ENCODE measurements at places on chromosomes 2 and 18. TPM values are rescaled to one million over a fixed set of nuclear protein-coding genes. Genes with fewer than 3 reads are reported as not detected.

- no peak for DNase-seq
Observed at GRCh38 chr2:204986641-204987040, 441.4 kb downstream of the PARD3B start.

DNA sequence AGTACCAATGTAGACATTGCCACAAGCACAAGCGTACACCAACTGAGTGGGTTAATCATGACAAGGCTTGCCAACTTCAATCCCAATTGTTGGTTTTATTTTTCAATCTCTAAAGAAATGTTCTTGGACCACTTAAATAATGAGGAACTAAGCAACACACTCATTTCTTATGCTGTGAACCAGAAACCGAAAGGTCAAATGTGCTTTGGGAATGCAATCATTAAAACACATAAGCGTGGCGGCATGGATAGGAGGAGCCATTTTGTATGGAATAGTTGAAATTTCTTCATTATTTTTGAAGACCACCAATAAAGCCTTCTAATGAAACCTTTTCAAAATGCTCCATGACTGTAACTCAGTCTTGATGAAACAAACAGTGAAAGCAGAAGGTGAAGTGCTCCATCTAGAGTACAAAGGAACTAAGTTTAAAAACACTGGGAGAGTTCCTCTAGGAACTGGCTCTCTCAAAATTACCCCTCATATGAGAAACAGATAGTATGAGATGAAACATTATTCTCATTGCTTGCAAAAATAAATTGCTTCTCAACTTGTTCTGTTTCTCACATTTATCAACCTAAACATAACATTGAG, 113.2 kb upstream of the CHST9 start:
- DNase-seq, result no peak

DNA sequence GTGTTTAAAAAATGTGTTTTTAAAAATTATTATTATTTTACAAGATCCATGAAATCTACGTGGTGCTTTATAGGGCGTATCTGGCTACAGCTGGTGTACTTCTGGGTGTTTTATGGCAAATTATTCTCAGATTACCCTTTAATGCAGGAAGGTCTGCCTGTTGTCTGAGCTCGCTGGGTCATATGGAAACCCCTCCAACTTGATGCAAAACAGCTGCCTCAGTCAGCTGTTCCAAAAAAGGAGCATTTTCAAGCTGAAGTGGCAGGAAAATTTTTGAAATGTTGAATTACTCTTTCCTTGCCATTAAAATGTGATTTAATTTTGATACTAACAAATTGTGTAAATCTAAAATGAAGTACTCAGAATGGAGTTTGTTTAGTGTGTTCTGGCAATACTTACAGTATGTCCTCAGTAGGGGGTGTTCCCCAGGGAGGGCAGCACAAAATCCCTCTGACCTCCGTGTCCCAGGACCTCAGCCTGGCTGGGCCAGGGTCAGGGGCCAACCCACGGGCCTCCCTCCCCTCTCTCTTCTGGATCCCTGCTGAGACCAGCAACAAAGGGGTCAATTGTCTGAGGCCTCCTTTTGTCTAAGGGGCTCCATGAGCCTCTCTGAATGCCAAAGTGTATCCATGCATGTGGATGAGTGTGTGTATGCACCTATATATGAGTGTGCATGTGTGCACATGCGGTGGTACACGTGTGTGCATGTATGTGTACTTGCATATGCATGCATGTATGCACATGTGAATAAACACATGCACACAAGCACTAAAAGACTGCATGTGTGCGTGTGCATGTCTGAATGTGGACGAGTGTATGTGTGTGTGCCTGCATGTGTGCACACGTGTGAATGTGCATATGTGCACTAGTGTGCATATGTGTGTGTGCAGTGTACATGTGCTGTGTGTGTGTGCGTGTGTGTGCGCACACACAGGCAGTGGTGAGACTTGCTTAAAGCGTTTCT, 105.4 kb downstream of the ACOXL start:
- DNase-seq, result no peak

- DNase-seq, result no peak
Observed at GRCh38 chr2:19462256-19462645, 103.8 kb upstream of the OSR1 start.

- no peak for DNase-seq
Observed at GRCh38 chr2:116737951-116738350, 1076.5 kb upstream of the DDX18 start.

DNA sequence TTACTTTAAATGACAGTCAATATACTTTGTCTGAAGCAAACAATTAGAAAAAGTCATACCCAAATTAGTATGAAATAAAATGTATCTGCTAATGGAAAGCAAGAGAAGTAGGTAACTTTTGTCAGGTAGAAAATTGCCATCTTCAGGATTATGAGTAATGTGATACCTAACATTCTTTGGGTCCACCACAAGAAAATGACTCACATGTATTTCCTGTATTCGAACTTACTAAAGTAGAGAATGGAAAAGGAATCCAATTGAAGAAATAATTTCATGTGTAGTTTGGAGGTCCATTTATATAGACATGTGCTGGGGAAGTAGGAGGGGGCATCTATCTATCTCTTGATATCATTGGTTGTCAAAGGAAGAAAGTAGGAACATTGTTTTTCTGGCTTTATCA, 636.2 kb upstream of the CHAC2 start:
- DNase-seq, result peak; percentile 28

DNA sequence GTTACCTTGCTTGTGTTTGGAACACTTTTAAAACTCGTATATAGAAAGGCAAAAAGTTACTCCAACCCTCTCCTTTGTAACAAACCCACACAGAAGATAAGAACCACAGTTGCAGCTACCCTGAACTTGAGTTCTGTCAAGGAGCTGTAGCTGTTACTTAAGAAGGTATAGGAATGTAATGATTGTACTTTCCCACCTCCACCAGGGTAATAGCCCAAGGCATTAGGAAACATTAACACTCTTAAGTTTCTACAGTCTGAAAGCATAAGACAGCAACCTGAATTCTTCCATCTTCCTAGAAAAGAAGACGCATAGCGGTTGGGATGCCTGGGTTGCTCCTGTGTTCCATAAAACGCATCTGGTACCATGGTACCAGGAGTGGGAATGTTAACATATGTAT, 43.0 kb downstream of the ITGA4 start:
- no peak for DNase-seq

The C2orf72 gene
- total RNA-seq, result not detected

Data from HFFc6 (cell line).